ENCODE measurements at places on chromosomes 6 and 20. TPM values are rescaled to one million over a fixed set of nuclear protein-coding genes. Genes with fewer than 3 reads are reported as not detected.

- no peaks in the 10 kb centered on the region for H3K36me3 ChIP-seq
- peaks cover 9% of the 10 kb centered on the region for H3K4me1 ChIP-seq
- H3K4me3 ChIP-seq, result no peak overlapping the region
- no peak for DNase-seq
- H3K27me3 ChIP-seq, result no peaks in the 10 kb centered on the region
Observed at GRCh38 chr6:131958542-131959470, 7.6 kb upstream of the CCN2 start.

DNA sequence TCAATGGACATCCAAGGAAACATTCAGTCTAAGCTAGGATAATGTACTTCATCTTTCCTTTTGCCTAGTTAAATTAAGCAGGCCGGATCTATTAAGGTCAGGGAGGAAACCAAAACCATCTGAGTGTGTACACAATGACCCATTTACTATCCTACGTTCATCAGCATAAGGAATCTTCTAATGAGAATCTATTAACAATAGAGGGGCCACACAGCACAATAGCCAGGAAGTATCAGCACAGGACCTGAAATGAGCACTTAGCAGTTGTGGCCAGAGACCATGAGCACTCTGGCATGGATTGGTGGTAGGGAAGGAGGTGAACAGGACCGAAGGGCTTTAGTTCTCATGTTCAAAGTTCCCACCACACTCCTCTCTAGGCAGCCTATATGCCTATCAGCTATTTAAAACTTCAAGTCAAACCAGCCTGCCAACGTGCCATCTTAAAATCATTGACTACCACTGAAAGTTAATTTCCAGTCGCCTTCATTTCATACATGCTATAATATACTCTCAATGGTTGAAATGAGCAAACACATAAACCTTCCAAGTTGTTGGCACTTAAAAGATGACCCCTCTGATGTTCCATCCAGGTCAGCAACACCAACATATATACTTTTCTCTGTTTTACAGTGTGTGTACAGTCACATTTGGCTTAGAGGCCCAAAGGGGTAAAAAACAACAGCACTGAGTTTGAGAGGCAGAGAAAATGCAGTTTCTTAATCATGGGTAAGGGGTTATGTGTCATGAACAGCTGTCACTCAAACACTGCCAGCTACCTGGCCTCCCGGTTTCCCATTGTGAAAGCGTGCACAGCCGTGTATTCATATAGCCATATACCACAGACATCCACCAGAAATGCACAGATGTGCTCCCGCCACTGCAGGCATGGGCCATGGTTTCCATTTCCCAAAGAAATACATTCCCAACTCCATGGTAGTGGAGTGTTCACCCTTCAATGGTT lies 184.3 kb downstream of the TBXT start:
- H3K36me3 ChIP-seq, result no peaks in the 10 kb centered on the region
- peaks cover 7% of the 10 kb centered on the region for H3K27me3 ChIP-seq
- no peaks in the 10 kb centered on the region for H3K4me1 ChIP-seq
- no peak overlapping the region for H3K4me3 ChIP-seq
- no peak overlapping the region for H3K27ac ChIP-seq
- DNase-seq, result no peak

DNA sequence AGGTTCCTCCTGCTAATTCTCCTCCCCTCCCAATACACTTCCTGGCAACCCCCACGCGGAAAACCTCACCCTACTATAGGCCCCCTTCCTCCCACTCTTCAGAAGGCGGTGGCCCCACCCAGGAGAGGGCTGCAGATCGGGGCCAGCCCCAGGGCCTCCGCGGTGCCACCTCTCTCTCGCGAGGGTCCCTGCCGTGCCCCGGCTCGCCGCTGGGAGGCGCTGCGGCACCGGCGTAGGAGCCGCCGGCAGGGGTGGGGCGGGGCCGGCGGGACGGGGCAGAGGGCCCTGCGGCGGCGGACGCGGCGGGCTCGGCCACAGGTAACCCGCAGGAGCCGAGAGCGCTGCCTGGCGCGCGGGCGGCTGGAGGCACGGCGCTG lies at the start of gene ANKRD6:
Gene ANKRD6 (plus strand): TSS at position 278 of the 377 bp plus-strand sequence. CDS start 133,825 bp downstream, outside the sequence.
- peak within 1 kb of the TSS; percentile 40 for H3K4me3 ChIP-seq
- H3K36me3 ChIP-seq, result no peaks in the 10 kb centered on the region
- H3K27ac ChIP-seq, result no peak within 1 kb of the TSS
- no peaks in the 10 kb centered on the region for H3K4me1 ChIP-seq

The TMC2 gene
- total RNA-seq, result under 0.01 TPM

The ZC2HC1B gene
- not detected for total RNA-seq

The BHLHE23 gene
- not detected for total RNA-seq

Measured in fibroblast of lung (primary cell).